Motor neuron (in vitro differentiated cells): ENCODE measurements at places on chromosomes 5 and 9. TPM values are rescaled to one million over a fixed set of nuclear protein-coding genes. Genes with fewer than 3 reads are reported as not detected.

Gene CCDC152
- total RNA-seq, result 0.96 and 1.0 TPM in 2 replicates

Gene ZDHHC11B
- total RNA-seq, result 1.7 and 1.9 TPM in 2 replicates

Gene FYB1
- total RNA-seq, result 0.14 and 0.25 TPM in 2 replicates

Gene AGXT2
- total RNA-seq, result 0.16 and 0.32 TPM in 2 replicates

Gene CDH12
- 10.7 and 11.7 TPM in 2 replicates for total RNA-seq

Gene SHC3
- total RNA-seq, result 30.1 and 35.2 TPM in 2 replicates

Gene CDKN2B
- 6.5 and 6.9 TPM in 2 replicates for total RNA-seq
